ENCODE measurements at places on chromosomes 12 and 14.

GRCh38 chr12:16119618-16120415 is 157.7 kb downstream of the SLC15A5 start:
- no peak for DNase-seq

GRCh38 chr12:131793243-131794022 is 34.8 kb upstream of the MMP17 start:
- DNase-seq, result no peak

GRCh38 chr14:77190977-77191376 is 9.4 kb downstream of the TMEM63C start:
- DNase-seq, result no peak

- DNase-seq, result peak; percentile 17
Measured at GRCh38 chr14:61025251-61026223, 44.5 kb downstream of the SLC38A6 start.

Data from NCI-H2081 treated with DMSO at 0.1 percent for 48 hours (cell line).